Esophagus squamous epithelium (tissue), 5 donors: ENCODE measurements at places on chromosomes 3 and 15.
A peak's percentile ranks its signal among the peaks of the same experiment; 100 is the strongest.

GRCh38 chr3:94615275-94616065 lies 552.6 kb downstream of the NSUN3 start:
- DNase-seq: no peak

DNA sequence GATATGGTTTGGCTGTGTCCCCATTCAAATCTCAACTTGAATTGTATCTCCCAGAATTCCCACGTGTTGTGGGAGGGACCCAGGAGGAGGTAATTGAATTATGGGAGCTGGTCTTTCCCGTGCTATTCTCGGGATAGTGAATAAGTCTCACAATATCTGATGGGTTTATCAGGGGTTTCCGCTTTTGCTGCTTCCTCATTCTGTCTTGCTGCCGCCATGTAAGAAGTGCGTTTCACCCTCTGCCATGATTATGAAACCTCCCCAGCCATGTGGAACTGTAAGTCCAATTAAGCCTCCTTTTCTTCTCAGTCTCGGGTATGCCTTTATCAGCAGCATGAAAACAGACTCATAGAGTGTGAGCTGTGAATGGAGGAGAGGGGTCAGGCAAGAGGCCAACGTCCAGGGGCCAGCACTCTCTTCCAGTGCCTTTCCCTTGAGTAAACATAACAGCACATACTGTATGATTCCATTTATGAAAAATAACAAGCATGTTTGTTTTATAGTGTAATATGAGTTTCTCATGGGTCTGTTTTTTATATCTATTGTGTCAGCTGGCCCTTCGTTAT lies 16.3 kb upstream of the LCTL start:
- DNase-seq: no peak

GRCh38 chr15:45674677-45675076 lies 39.8 kb downstream of the SQOR start:
- no peak for DNase-seq

GRCh38 chr15:74201710-74202420 lies 722 bp downstream of the STRA6 start:
- DNase-seq: no peak

GRCh38 chr3:128521715-128522114 lies 28.7 kb upstream of the GATA2 start:
- no peak for DNase-seq

DNA sequence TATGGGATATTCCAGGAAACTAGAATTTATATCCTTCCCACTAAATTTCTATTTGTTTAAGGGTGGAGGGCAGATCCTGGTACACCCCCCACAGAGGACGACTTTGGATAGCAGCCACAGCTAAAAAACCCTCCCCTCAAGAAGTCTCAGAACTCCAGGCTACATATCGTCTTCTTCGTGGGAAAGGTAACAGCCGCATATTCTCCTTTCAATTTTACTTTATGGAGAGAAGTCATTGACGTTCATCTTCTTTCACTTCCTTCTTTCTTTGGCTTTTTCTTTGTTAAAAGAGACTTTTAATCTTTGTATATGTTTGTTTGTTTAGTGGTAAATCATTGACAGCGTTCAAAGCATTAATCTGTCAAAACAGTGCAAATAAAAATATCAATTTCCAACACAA lies 36.3 kb downstream of the TRIP4 start:
- no peak for DNase-seq

- no peak for DNase-seq
These were observed 225.6 kb downstream of the ADAMTS9 start for GRCh38 chr3:64462203-64462602.

- DNase-seq: no peak
These were observed 110.8 kb downstream of the NPAP1 start for GRCh38 chr15:24786347-24786746.

GRCh38 chr15:63699101-63699785 lies 102.1 kb downstream of the FBXL22 start:
- no peak for DNase-seq

- DNase-seq: no peak
These were observed 8.6 kb downstream of the RHCG start for GRCh38 chr15:89487791-89488190.

DNA sequence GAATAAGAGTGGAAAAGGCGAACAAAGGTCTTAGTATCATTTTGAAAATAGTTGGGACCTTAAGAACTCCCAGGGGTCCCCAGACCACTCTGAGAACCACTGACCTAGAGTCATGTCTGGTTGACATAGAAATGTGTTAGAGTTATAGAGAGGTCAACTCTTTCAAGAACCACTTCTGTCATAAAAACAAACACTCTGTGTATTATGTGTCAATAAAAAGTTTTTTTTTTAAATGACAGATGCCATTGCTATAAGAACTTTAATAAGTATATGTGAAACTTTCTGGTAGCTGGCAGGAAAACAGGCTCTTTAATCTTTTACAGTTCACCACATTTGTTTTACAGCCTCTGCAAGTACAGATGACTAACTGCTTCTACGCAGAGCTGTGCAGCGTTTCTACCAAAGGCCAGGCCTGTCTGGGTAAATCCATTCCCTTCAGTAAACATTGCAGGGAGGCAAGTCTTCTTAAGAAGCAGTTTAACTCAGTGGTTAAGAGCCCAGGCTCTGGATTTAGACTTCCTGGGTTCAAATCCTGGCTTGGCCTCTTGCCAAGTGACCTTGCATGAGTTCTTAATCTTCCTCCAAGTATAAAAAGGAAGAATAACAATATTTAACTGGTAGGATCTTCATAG lies 56.6 kb downstream of the RFTN1 start:
- no peak for DNase-seq

DNA sequence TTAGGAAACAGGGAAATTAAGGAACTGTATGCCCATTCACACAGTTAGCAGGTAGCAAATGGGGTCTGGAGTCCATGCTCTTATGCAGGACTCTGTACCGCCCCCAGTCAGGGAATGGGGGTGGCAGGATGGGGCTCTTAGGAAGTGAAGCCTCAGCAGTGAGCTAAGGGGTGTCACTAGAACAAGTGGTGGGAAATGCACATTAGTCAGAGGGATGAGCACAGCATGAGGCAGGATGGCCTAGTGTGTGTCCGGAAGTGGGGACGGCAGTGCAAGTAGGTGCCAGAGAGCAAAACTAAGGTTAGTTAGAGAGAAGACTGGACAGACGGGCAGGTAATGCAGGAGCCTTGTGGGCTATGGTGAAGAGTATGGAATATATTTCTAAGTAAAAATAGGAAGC lies 60.7 kb downstream of the ST3GAL6 start:
- DNase-seq: no peak

DNA sequence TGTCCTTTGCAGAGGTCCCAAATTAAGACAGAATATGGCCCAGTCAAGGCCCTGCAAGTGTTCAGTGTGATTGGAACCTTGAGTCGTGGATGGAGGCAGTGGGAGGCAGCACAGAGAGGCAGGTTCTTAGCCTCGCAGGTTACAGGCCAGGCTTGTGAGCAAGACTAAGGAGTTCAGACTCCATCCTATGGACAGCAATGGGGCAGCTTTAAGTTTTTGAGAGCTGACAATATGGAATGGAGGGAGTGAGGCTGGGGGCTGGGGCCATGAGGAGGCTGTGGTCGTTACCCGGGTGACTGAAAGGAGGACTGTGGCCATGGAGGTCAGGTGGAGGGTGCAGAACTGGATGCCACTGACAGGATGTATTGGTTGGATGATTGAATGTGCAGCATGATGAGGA lies 74.1 kb upstream of the PRR23C start:
- DNase-seq: no peak

- DNase-seq: no peak
These were observed 61.3 kb upstream of the PSMD6 start for GRCh38 chr3:64084640-64085039.

- no peak for DNase-seq
These were observed 115.9 kb downstream of the SV2B start for GRCh38 chr15:91216000-91216399.

GRCh38 chr3:11613319-11613718 lies 30.4 kb downstream of the VGLL4 start:
- DNase-seq: no peak

GRCh38 chr3:21269882-21270281 lies 481.1 kb downstream of the ZNF385D start:
- DNase-seq: no peak

GRCh38 chr3:133158686-133159085 lies 120.5 kb downstream of the TMEM108 start:
- DNase-seq: no peak

DNA sequence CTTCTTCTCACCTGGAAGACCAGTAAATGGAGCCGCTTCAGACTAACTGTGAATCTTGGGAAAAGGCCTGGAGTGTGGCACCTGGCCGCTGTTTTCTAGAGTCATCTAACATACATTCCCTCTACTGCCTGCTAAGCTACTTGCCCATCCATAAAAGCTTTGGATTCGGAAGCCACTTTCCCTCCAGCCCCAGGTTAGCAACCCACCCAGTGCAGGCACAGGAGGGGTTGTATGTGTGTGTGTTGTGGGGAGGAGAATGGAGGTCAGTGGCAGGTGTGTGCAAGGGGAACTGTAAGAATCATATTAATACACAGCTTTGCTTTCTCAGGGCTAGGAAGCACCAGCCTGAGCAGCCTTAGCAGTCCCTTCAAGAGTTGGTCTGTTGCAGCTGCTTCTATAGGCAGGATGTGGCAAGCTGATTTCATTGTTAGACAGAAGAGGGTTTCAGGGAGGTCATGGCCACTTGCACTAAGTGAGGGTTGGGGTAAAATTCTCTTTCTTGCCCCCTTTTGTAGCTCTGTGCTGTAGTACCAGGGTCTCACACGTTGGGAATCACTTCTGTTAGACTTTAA lies 8.9 kb downstream of the NSUN3 start:
- DNase-seq: no peak

GRCh38 chr3:194738254-194739093 lies 52.8 kb downstream of the FAM43A start:
- DNase-seq: no peak

DNA sequence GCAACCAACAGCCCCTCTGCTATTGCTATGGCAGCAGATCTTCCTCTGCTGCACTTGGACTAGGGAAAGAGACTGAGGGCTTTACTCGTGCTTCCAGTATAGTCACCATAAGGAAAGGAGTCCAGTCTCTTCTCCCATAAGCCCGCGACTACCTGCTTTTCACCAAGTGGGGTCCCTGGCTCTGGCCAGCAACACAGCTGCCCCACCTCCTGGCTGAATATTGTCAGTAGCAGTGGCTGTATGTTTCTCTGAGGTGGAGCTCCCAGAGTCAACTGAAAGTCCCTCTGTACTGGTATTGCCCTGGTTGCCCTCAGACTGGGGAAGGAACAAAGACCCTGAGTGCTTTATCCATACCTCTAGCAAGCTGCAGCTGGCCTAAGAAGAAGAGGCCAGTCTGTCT lies 719.6 kb downstream of the SQOR start:
- DNase-seq: no peak

GRCh38 chr15:80596521-80596976 lies 98.6 kb upstream of the ABHD17C start:
- DNase-seq: no peak

DNA sequence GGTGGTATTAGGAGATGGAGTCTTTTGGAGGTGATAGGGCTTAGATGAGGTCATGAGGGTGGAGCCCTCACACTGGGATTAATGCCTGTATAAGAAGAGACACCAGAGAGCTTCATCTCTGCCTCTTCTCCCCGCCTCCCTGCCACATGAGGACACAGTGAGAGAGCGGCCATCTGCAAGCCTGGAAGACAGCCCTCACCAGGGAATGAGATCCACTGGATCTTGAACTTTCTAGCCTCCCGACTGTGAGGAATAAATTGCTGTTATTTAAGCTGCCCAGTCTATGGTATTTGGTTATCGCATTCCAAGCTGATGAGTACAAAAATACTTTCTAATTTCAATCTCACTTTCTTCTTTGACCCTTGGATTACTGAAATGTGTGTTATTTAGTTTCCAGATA lies 121.4 kb downstream of the OCA2 start:
- DNase-seq: no peak

DNA sequence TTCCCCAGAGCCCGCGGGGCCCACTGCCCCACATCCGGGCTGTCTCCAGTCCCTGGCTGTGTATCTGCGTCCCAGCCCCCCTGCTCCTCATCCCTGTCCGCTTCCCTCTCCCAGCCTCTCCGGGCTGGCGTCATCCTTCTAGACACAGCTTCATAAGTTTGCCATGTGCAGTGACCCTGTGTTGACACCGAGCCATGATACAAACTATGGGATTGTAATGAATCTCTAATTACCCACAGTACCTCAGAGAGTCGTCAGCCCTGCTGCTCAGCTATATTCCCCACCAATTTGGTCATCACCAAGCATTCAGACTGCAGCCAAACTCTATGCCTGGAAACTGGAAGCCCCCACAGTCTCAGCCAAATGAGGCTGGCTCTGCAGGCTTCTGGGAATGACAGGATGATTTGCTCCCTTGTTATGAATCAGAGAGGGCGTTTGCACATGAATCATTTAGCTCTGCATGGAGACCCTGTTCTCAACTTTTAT lies 466.1 kb upstream of the ATP11B start:
- DNase-seq: no peak

DNA sequence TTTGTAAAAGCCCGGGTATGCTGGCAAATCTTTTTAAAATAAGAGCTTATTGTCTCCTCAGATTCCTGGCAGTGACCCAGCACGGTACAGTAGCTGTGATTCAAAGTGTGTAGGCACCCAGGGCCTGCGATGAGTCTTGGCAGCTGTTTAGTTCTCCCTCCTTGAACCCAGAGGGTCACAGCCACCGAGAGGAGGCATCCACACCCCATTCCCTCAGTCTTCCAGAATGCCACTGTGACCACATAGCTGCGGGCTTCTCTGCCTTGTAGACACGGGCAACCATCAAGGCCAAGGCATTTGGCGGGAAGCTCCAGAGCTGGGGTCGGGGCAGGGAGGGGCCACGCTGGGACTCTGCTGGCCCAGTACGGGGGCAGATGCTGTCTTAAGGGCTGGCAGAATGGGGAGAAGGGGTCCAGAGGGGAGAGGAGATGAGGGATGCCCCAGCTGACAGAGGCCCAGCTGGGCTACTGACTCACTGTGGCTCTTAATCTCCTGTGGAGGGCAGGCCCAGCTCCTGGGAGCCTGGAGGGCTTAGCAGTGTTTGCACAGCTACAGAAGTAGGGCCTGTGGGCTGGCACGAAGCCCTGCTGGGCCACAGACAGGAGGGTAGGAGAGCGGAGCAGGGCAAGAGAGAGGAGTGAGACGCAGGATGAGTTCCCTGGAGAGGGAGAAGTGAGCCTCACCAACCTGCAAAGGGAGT lies 68.8 kb upstream of the DLG1 start:
- peak; percentile 17 for DNase-seq

- no peak for DNase-seq
These were observed 123.3 kb downstream of the GABRG3 start for GRCh38 chr15:27094235-27094634.

GRCh38 chr3:37953707-37954394 lies 36.7 kb upstream of the VILL start:
- no peak for DNase-seq

DNA sequence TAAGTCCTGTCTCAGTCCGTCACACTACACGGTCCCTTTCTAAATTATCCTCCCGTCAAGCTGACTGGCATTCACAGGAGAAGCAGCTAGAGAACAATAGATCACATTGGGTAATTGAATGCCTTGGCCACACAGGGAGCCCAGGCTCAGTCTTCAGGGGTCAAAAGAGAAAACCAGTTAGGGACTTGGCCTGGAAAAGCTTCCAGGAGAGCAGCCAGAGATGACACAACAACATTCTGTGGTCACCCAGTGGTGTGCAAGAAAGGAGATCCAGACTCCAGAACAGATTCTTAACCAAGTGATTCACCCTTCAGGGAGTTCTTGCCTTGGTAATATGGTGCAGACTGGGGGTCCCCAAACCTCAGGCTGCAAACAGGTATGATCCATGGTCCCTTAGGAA lies 15.9 kb downstream of the ARHGAP31 start:
- DNase-seq: no peak

- no peak for DNase-seq
These were observed 75.9 kb upstream of the ALDH1L1 start for GRCh38 chr3:126256251-126256650.
